ENCODE measurements at places on chromosomes 2 and 18.

GRCh38 chr2:142918624-142919023, 41.2 kb downstream of the KYNU start:
- DNase-seq: no peak

GRCh38 chr2:88574445-88574844, 52.8 kb downstream of the EIF2AK3 start:
- no peak for DNase-seq

GRCh38 chr18:69718912-69719547, 228.6 kb downstream of the CD226 start:
- no peak for DNase-seq

DNA sequence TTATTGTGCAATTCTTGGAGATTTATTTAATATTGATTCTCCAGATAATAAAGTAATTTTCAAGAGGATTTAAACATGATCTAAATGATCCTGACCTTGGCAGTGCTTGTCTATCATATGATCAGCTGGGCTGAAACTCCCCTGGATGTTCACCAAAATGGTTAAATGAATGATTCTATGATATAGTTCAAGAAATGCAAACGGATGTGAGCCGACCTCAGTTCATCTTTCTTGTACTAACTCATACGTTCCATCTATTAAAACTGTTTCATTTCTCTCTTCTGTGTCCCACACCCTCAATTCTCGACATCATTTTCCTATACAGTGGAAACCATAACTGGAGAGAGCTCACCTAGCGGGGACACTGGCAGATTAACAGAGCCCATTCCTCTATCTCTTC, 281.7 kb upstream of the CCDC68 start:
- no peak for DNase-seq

DNA sequence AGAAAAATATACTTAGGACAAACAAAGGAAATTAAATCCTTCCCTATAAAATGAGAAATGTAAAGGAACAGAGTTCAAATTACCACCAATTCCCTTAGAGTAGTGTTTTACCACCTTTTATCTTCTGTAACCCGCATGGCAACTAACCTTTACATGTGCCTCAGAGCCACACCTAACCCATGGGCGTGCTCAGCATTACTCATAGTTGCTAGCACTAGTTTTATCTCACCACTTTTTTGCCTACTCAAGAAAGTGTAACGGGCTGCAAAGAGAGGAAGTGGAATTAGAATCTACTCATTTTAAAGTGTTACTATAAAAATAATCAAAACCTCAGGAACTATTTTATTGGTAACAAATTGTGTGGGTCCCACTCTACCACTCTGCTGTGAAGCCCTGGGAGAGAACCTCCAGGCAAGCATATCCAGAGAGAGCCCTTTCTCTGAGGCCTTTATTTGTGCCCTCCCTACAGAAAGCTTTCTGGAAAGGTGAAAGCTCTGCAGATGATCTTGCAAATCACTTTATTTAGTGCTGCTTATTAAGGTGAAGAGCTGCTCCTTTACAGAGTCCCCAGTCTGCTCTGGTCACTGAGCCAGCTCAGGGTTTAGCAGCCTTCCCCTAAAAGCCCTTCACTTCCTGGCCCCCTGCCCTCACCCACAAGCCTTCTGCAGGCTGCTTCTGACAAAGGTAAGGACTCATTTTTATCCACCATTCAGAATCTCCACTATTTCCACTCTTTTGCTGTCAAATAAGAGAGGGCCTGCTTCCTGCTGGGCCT, 98.8 kb downstream of the TRABD2A start:
- DNase-seq: peak; percentile 68

GRCh38 chr2:178110681-178111080, 1.6 kb upstream of the RBM45 start:
- DNase-seq: no peak

GRCh38 chr2:234898534-234899053, 53.2 kb upstream of the SH3BP4 start:
- DNase-seq: no peak

GRCh38 chr2:1791685-1792435, 47.5 kb upstream of the PXDN start:
- DNase-seq: no peak

- DNase-seq: no peak
Observed at GRCh38 chr2:224264259-224264658, 137.6 kb downstream of the FAM124B start.

DNA sequence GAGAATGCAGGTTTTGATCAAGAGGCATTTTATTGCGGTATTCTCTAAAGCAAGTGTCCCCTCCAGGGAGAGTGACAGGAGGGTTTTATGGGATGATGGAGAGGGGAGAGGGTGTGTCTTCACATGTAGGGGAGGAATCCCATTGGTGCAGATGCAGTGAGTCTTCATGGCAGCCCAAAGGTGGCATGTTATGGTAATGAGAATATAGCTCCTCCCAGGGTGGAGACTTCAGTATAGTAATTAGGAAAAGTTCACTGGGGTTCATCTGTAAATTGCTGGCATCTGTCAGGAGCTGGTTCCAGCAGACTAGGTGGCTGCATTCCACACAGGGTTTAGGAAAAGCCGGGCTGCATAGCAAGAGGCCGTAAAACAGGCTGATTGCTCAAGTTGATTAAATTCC, 230.7 kb upstream of the CCDC68 start:
- DNase-seq: no peak

GRCh38 chr2:25738383-25739343, 65.3 kb upstream of the DTNB start:
- no peak for DNase-seq

DNA sequence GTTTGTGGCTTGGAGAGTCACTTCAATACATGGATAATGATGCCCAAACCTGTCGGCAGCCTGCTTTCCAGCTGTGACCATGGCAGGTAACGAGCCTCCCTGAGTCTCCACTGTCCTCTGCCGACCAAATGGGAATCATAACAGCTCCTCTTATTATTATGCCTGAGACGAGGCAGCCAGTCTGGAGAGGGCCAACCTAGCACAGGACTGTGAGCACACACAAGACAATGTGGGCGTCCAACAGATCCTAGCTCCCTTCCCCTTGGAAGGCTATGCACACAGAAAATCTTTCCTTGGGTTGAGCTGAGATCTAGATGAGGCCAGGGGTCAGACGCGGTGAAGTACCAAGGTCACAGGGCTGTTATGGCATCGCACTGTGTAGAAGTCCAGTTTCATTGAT, 890 bp upstream of the SLC4A3 start:
- no peak for DNase-seq

DNA sequence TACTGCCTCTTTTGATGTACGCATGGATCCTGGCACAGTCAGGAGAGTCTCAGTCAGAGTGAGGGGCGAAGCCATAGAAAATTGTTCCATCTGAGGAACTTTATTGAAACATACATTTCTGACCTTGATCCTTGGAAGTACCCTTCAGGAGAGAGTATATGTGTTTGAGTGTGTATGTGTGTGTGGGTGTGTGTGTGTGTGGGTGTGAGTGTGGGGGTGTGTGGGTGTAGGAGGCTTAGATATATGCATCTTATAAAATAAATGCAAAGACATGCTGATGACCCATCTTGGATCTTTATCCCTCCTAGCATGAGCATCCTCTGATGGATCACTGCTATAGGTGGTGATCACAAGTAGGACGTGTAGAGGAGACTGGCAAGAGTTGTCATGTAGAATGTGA, 93.5 kb downstream of the SETBP1 start:
- no peak for DNase-seq

DNA sequence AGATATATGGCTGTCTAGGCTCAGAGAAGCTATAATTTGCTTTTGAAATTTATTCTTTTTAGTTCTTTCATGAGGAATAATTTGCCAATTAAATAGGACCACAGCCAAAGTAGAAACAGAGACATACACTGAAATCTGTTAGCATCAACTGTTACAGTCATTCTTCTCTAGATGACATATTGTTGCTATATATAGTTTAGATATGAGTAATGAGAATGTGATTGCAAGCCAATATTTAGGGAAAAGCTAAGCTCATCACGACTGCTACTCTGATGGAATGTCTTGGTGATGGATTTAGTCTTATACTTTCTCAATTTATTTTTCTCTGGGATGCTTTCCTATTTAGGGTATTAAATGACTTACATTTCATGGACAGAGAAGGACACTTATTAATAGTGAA, 259.1 kb downstream of the LNPK start:
- no peak for DNase-seq

DNA sequence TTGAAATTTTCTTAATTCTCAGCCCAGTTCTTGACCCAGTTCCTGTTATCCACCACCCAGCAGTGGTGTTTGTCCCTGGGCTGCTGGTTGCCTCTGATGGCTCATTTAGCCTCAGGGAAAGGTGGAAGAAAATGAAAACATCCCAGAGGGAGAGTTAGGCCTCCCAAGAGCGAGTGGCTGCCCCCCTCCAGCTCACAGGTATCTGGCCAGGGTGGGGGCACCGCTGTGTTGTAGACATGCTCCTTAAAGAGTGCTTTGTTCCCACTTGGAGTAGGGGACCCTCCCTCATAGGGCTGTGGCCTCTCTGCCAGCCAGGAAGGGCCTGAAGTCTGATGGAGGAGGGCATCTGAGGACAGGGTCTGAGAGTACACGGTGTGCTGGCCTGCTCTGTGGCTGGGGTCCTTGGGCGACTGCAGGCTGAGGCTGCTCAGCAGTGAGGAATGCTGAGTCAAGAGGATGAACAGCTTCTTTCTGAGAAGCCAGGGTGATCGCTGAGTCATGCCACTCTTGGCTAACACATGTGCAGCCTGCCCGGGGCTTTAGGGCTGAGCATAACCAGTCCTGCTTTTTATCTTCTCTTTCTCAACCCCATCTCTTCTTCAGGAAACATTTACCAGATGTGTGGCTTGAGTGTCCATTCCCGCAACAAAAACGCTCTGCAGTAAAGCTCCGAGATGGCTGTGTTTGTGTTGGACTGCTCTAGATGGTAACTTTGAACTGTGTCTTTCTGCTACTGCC, 72.3 kb downstream of the IL1R2 start:
- peak; percentile 98 for DNase-seq

GRCh38 chr2:72562451-72563153, 263.2 kb downstream of the EXOC6B start:
- DNase-seq: peak; percentile 37

DNA sequence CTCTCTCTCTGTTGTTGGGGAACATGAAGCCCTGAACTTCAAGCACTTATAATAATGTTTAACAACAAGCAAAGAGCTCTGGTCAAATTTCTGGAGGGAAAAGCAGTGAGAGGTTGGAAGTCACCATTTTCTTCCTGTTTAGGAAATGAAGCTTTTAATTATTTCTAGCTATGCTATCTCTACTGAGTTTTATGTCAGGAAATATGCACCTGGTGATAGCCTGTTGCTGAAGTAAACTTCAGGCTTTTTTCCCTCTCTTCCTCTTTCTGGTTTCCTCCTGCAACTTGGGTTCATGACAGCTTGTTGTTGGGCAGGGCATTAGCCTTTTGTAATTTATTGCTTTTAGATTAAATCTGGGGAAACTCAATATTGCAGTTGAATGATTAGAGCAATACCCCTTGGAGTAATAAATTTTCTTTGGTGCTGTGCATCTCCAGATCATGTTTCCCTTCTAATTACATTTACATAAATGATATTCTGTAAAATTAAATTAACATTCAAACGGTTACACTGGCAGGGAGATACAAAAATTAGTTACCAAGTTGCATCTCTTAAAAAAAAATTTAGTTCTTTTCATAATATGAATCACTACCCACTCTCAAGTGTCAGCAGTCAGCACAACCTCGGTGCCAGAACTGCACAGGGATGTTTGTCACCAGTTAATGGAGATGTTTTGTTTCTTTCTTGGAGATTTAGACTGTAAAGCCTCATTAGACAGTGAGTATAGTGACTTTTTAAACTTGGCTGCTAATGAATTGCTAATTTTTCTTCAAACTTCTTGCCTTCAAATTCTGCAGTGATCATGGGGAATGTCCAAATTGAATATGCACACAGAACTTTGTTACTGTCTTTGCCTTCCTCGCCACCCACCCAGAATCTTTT, 466.6 kb upstream of the ETAA1 start:
- no peak for DNase-seq

DNA sequence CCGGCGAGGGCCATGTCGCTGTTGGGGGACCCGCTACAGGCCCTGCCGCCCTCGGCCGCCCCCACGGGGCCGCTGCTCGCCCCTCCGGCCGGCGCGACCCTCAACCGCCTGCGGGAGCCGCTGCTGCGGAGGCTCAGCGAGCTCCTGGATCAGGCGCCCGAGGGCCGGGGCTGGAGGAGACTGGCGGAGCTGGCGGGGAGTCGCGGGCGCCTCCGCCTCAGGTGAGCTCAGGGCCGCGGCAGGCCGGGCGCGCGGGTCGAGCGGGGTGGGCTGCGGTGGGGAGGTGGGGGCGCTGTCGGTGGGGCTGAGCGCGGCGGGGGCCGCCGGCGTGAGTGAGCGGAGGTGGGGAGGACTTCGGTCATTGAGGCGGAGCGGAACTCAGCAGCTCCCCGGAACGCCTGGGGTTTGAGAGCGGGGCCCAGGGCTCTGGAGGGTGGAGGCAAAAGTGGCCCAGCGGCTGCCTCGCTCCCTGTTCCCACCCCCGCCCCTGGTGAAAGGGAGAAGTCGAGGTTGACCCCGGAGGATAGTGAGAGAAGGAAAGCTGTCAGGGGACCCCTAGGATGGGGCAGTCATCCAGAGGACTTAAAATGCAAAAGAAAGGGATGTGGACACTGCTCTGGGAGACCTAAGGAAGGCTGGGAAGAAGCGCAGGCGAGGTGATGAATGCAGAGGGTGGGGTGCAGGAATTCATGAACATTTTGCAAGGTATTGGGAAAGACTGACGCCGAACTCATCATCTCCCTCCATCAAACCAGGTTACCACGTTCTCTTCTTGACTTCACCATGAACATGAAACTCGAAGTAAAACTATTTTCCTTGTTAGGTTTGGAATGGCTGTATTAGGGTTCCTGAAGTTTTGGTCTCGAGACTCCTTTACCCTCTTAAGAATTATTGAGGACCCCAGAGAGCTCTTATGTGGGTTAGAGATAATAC, 633 bp downstream of the MALT1 start:
- DNase-seq: peak; percentile 59

DNA sequence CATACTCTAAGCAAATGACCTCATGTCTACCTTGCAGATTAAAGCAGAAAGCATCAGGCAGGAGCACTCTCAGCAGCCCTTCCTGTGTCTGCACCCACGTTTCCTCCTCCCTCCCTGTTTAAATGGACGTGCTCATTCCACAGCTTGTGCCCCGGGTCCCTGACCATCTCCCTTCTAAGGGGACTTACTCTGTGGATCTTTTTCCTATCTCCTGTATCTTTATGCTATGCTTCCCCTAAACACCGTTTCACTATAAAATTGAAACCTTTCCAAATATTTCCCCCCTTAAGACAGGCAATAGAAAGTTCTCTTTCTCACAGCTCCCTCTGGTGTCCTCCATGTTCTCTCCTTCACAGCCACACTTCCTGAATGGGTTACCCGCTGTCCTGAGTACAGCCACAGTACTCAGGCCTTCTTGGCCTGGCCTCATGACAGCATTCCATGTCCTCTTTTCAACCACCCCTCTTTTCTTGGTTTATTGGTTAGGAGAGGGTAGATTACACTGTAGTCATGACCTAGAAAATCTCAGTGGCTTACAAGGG, 41.1 kb downstream of the TMEM185B start:
- DNase-seq: no peak
